ENCODE measurements at places on chromosomes 3 and 15.

DNA sequence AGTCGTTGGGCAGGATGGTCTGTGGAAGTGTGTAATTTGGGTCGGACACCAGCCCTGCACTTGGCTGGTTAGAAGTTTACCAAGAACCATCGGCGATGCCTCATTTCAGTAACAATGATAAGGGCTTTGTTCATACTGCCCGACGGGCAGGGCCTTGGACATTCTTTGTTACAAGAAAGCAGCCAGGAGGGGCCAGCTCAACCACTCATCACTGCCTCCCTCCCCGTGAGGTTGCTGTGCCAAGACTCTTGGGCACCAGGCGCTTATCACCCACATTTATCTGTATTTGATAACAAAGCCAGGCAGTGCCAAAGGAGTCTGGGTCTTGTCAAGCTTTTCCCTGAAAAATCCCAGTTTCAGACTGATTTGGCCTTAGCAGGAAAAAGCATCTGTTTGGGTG is 235.0 kb downstream of the ADAMTS17 start:
- DNase-seq, result no peak

DNA sequence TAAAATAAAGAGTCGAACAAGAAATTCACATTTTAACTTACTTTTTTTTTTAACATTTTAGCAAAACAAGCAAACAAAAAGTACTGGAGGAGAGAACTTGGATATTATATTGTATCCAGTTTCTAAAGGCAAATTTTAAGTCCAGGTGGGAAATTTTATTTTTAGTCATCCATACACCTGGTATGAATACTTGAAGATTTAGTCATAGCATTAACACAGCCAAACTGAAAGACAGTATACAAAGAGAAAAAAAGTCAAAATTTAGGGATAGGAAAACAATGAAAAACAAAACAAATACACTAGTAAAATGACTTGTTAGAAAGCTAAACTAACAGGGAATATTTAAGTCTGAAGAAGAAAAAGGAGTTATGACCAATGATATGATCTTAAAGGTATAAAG is 69.1 kb downstream of the PROS1 start:
- no peak for DNase-seq

- DNase-seq, result no peak
Measured at GRCh38 chr3:138197058-138197457, 10.0 kb downstream of the ARMC8 start.

DNA sequence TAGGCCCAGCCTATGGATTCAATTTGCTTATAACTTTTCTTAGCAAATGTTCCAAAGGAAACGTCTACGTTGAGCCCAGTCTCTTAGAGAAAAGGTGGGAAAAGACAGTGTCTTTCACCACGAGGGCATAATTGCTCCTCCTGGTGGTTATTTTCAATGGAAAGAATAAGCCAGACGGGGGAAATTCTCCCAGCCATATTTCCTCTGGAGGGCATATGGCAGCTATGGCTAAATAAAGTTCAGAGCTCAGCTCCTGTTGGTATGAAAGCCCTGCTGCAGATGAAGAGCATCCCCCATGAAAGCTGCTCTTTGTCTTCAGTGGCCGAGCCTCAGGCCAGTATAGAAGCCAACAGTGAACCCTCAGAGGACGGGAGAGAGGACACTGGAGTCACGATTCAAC is 297.9 kb downstream of the RYR3 start:
- no peak for DNase-seq

GRCh38 chr3:3735919-3736318 is 63.3 kb upstream of the LRRN1 start:
- no peak for DNase-seq

- DNase-seq, result no peak
Measured at GRCh38 chr15:45892182-45892581, 257.4 kb downstream of the SQOR start.

- DNase-seq, result no peak
Measured at GRCh38 chr15:93048759-93049161, 40.3 kb downstream of the RGMA start.

GRCh38 chr3:143707848-143708247 is 140.4 kb downstream of the SLC9A9 start:
- no peak for DNase-seq

GRCh38 chr3:67245545-67245944 is 247.4 kb downstream of the KBTBD8 start:
- DNase-seq, result no peak

- DNase-seq, result no peak
Measured at GRCh38 chr3:186044968-186045367, 63.9 kb downstream of the ETV5 start.

GRCh38 chr3:45564172-45564571 is 30.4 kb upstream of the LIMD1 start:
- no peak for DNase-seq

- no peak for DNase-seq
Measured at GRCh38 chr15:52417521-52417920, 111.2 kb downstream of the MYO5A start.

DNA sequence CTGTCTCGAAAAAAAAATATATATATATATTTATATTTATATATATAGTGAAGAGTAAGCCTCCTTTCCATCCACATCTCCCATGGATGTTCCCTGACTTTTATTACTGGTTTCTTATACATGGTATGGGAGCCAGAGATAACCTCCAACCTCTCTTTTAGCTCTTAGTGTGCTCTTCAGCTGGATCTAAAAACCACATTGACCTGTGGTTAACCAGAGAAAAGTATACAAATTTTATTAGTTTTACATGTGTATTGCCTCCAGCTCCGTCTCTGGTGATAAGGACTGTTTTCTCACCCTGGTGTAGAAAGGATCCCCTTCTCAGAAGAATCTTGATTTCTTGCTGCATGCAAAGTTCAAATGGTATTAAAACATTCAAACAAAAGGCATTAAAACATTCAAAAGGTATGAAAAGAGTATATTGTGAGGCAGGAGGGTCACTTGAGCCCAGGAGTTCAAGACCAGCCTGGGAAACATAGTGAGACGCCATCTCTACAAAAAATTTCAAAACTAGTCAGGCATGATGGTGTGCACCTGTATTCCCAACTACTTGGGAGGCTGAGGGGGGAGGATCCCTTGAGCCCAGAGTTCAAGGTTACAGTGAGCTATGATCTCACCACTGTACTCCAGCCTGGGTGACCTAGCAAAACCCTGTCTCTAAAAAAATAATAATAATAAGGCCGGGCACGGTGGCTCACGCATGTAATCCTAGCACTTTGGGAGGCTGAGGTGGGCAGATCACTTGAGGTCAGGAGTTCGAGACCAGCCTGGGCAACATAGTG is 13.5 kb upstream of the TTBK2 start:
- no peak for DNase-seq

- no peak for DNase-seq
Measured at GRCh38 chr3:123082370-123083065, 15.7 kb downstream of the PDIA5 start.

- DNase-seq, result no peak
Measured at GRCh38 chr15:75713338-75713895, 769 bp upstream of the CSPG4 start.

- DNase-seq, result no peak
Measured at GRCh38 chr3:191688756-191689433, 227.9 kb downstream of the PYDC2 start.

GRCh38 chr3:32837789-32838188 is 20.0 kb downstream of the TRIM71 start:
- DNase-seq, result no peak

- DNase-seq, result peak; percentile 82
Measured at GRCh38 chr15:92653836-92654539, 1.6 kb downstream of the FAM174B start.

DNA sequence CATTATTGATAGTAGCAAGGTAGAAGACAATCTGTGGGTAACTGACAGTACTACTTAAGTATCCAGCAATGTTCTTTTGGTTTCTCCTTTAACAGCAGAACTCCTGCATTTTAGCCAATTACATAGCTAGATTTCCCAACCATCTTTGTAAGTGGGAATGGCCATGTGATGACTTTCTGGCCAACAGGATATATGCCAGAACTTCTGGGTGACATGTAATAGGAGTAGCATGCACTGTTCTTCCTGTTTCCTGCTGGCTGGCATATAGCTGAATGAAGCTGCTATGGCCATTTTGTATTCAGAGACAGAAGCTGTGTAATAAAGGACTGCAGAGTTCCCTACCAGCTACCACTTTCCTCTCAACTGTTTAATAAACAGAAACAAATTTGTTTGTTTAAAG is 18.0 kb downstream of the SPICE1 start:
- DNase-seq, result no peak

- DNase-seq, result no peak
Measured at GRCh38 chr15:68479406-68479805, 47.4 kb upstream of the ITGA11 start.

DNA sequence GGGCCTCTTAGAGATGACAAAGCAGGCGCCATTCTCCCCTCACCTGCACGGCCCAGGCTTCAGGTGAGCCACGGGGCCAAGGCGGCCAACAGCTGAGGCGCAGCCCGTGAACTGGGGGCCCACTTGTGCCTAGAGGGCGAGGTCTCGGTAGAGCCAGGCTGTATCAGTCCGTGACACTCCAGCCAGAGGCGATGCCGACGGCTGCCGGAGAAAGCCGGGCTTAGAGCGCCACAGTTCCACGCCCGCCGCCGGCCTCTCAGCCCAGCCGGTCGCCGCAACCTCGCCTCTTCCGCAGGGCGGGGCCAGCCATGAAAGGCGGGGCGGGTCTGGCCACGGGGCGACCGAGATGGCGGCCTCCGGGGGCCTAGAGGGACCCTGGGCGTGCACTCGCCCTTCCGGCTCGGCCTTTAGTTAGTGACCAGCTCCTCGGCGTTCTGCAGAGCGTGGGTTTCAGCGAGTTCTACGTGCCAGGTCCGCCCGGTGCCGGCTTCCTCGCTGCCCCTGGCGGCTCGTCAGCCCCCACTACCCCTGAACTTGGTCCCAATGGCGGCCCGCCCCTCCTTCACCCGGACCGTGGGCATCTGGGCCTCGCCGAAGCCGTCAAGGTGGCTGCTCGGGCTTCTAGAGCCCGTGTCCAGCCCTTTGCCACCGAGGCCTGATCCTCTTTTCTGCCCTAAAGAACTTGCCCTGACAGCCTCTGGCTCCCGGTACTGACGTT is at the start of gene ZNF621:
Gene ZNF621, plus strand, starts transcription at position 393 of the 718 bp plus-strand sequence. CDS start 881 bp downstream, outside the sequence.
- DNase-seq, result peak; percentile 78

DNA sequence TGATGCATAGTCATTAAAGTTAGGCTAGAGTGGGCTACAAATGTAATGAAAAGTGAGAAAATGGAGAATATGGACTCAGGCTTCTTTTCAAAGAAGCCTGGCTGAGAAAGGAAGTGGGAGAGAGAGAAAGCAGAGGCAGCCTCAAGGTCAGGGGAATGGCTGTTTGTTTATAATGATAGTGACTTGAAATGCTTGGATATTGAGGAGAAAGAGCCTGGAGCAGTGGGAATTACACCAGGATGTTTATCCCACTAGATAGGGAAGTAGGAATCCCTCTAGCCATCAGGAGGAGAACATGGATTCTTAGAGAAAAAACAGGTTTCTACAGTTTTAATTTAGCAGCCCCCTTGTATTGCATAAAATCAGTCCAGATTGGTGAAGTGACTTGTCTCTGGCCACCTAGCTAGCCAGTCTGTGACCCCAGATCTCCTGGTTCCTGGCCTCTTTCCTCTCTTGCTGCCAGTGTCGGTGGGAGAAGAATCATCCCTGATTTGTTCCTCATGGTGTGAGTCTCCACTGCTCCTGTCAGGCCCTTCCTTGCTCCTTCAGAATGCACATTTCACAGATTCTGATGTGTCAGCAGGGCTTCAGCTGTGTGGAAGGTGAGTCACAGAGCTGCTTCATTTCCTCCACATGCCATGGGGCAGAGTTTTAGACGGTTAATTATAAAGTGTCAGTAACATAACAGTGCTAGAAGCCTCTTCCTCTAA is 32.9 kb downstream of the SEMA6D start:
- DNase-seq, result no peak

Data from NCI-H345 (cell line).